ENCODE measurements at places on chromosomes 6 and 20.
A peak's percentile ranks its signal among the peaks of the same experiment; 100 is the strongest.

- no peak for DNase-seq
These were observed 148.3 kb downstream of the DLL1 start for GRCh38 chr6:170142559-170142958.

DNA sequence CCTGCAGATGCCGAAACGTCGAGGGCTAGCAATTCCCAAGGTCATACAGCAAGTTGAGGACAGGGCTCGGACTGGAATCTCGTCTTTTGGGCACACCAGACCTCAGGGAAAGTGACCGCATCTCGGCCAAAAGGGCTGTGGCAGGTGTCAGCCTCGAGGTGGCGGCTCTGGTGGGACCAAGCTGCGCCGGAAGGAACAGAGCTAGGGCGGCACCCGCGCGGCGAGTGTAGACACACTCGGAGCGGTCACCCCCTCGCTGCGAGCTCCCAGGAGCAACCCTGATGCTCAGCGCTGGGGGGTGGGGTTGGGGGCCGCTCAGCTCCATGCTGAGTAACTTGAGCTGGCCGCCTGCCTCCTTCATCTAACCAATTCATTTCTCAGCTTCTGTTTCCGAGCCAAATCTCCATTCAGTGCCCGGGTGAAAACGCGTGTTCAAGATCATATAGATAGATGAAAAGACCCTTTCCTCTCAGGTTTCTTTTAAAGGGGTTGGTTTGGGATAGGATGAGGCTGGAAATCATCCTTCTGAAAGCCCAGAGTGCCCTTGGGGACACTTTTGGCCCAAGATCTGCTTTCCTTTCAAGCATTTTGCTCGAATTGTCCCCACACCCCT, 2.2 kb upstream of the TUBB2B start:
- peak; percentile 95 for DNase-seq

- DNase-seq: no peak
These were observed 24.8 kb downstream of the MAN1A1 start for GRCh38 chr6:119324718-119325117.

DNA sequence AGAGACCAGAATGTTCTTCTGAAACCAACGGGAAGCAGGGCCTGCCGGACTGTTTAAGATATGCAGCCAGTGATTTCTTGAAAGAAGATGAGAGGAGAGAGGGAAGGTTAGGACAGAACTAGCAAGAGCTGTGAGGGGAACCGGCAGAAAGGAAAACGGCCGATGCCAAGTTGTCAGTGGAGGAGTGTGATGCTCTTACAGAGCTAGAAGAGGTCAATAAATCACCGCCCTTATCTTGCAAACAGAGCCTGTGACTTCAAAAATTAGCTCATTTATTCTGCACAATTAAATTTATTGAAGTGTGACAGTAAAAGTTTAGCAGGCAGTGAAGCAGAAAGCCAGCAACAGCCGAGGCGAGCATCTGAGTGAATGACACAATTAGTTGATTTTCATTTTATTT, 509.5 kb upstream of the ID4 start:
- peak; percentile 16 for DNase-seq

GRCh38 chr20:3239867-3240775, 1.1 kb upstream of the SLC4A11 start:
- peak; percentile 35 for DNase-seq

DNA sequence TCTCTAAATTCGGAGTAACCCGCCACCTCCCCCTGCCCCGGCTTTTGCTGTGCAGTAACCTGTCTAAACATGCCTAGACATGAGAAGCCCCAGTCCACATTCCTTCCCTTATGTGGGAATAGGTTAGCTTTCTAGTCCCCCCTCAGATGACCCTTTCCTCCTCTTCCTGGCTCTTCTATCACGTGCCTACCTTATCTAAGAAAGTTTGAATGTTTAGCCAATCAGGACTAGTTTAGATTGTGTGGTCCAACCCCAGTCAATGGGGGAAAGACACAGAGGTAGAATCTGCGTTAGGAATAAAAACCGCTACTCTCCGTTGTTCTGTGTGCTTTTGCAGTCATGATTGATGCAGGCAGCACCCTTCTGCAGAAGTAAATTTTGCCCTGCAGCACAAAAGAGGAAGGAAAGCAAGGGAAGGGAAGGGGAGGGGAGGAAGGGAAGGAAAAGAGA, 69.0 kb upstream of the CD93 start:
- peak; percentile 74 for DNase-seq

DNA sequence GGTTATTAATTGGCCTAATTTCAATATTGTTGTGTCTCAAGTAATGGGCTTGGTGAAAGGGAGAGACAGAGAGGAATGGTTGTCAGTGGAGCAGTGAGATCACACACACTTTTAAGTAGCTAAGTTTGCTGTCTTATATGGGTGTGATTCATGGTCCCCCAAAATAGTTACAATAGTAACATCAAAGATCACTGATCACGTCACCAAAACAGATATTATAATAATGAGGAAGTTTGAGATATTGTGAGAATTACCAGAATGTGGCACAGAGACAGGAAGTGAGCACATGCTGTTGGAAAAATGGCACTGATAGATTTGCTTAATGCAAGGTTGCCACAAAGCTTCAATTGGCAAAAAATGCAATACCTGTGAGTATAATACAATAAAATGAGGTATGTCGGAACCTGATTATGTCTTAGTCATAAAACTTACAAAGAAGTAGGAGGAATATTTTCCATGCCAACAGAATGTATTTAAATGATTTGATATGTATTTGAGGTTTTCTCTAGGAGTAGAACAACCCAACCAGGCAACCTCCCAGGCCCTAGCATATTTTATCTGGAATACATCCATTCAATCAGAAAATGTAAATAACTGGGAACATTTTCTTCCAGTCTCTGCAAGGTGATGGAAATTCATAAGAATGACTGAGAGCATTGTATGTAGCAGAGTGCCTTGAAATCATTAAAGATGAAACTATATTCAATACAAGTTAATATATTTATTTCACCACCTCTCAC, 167.8 kb downstream of the CARMIL1 start:
- no peak for DNase-seq

GRCh38 chr6:27816906-27817305, 95.3 kb downstream of the OR2B2 start:
- no peak for DNase-seq

DNA sequence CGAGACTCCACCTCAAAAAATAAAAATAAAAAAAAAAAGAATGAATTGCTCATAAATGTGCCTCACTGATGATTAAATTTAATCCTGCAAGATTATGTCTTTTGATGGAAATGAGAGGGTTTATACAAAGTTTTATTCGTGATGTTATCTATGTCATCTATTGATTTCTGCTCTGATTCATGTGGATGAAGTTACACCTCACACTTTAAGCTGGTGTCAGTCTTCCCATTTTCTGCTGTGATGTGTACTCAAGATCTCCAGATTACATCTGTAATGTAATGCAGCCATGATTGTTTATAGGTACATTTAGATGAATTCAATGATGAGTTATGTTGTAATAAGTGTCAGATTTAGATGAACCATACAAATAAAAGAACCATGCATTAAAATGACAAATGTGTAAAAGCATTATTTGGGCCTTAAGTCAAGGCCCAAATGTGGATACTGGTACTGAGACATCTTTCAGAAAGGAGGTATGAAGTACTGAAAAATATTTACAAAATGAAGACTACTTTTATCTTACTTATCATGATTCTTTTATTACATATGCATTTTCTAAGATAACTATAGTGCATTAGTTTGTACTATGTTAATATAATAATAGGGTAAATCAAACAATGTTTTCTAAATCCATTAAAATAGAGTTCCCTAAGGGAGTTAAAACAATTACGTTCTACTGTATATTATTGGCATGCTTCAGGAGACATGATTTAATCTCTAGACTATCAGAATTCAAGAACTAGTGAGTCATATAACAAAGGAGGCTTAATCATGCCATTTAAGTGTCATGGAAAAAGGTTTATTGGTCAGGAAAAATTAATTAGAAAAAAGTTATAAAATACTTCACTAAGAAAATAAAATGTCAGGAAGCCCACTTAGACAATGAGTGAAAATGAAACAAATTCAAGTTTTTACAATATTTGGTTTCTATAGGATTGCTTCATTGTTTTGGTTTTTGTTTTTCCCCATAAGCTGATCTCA, 34.5 kb downstream of the HCRTR2 start:
- peak; percentile 9 for DNase-seq

GRCh38 chr6:18400831-18401446, 13.8 kb downstream of the RNF144B start:
- DNase-seq: no peak

- DNase-seq: no peak
These were observed 17.4 kb upstream of the PLCB4 start for GRCh38 chr20:9051508-9051907.

DNA sequence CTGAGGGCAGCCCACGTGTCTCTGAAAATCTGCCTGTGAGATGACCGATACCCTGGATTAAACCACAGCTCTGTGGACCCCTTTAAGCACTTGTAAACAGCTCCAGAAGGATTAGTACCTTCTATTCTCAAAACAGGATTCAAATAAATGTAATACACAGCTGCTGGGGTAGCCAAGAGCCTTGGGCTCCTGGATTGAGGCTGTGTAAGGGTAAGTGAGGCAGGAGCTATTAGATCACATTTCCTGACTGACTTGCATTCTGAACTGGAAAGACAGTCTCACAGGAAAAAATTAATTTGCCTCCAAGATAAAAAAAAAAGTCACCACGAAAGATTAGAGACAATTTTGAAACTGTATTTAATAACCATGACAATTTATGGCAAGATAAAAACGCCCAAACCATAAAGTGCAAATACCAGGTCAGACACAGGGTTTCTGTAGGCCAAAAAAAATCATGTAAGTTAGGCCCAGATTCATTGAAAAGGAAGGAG, 78.0 kb downstream of the TRMT11 start:
- peak; percentile 92 for DNase-seq

DNA sequence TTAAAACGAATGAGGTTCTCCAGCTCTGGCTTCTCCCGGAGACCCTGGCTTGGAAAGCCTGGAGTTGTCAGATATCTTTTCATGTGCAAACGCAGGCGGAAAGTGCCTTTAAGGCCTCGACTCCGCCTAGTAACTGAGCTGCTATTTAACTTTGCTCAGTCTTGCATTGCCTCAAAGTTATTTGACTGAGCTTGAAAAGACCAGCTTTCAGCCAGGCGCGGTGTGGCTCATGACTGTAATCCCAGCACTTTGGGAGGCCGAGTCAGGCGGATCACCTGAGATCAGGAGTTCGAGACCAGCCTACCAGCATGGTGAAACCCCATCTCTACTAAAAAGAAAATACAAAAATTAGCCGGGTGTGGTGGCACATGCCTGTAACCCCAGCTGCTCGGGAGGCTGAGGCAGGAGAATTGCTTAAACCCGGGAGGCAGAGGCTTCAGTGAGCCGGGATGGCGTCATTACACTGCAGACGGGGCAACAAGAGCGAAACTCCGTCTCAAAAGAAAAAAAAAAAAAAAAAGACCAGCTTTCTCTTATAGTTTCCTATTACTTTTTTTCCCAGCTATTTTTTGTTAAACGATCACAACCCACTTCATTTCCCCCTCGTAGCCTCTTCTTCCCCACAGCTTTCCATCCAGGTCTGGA, 1.9 kb downstream of the GCNT2 start:
- no peak for DNase-seq

DNA sequence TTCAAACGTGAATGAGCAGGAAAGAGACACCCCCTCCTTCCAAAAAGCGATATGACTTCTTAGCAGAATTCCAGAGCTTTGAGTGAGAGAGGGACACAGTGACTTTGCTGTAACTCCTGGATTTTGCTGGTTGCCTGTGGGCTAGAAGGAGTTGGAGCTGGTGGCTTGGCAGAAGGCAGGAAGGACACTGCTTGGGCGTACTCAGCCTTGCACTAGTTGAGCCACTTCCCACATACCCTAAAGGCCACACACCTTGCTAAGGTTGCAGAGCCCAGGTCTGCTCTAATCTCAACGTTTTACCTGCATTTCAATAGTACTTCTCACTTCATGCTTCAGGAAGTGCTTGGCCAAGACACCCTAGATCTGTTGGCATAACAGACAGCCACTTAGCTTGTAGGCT, 30.6 kb downstream of the RAB22A start:
- no peak for DNase-seq

GRCh38 chr6:128519132-128519930, 1.1 kb downstream of the PTPRK start:
- DNase-seq: peak; percentile 93

DNA sequence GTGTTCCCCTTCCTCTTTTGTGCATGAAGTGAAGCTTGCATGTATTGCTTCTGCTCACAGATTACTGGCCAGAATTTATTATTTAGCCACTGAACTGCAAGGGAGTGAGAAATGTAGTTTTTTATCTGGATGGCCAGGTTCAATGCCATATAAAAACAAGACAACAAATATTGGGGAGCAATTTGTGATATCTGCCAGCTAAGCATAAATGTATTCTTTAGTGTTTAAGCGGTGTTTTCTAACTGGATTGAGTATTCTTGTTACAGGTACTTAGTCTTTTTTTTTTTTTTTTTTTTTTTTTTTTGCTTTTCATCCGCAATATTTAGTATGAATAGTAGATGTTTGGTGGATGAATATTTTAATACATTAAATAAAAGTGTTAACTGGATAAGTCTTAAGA, 158.2 kb downstream of the TFAP2B start:
- DNase-seq: no peak

DNA sequence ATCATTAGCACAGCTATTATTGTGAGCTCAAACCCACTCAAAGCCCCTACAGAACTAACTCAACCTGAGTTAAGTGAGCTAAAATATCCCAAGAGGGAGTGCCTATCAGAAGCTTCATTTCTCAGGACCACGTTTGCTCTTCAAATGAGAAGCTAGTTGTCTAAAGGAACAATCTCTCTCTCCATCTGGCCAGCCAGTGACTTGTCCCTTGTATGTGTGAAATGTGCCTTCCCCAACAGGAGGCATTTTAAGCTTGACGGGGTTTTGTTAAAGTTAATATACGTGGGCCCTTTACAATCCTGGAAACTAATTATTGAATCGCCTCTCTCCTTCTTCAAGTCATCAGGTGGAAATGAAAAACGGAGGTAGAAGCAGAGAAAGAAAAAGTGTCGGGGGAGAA, 62.0 kb downstream of the TRERF1 start:
- DNase-seq: no peak

DNA sequence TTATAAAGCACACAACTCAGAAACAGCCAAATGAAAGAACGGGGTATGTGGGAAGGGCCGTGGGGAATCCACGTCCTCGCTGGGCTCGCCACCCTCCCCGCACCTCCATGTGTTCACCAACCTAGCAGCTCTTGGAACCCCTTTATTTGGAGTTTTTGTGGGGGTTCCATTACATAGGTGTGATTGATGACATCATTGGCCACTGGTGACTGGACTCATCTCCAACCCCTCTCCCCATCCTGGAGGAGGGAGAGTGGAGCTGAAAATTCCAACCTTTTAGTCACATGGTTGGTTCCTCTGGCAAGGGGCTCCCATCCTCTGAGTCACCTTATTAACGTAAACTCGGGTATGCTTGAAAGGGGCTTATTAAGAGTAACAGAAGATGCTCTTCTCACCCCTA, 592.0 kb upstream of the FLRT3 start:
- no peak for DNase-seq

DNA sequence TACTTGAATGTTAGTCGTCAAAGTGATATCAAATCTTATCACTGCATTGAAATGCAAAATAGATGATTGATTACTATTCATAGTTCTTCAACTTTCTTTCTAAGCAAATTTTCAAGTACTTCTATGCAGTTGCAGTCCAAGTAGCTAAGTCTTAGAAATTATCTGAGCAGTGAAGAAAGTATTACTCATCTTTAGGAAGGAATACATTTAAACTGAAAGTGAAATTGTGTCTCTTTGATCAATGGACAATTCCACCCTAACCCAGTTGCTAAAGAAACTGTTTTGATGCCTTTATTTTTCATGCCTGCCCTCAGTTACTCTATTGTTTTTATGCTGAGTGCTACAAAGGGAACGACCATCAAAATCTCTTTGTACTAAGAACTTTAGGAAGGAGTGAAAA, 337.4 kb downstream of the GRIK2 start:
- no peak for DNase-seq
